ENCODE measurements at places on chromosomes 2 and 18. TPM values are rescaled to one million over a fixed set of nuclear protein-coding genes. Genes with fewer than 3 reads are reported as not detected.
A peak's percentile ranks its signal among the peaks of the same experiment; 100 is the strongest.

DNA sequence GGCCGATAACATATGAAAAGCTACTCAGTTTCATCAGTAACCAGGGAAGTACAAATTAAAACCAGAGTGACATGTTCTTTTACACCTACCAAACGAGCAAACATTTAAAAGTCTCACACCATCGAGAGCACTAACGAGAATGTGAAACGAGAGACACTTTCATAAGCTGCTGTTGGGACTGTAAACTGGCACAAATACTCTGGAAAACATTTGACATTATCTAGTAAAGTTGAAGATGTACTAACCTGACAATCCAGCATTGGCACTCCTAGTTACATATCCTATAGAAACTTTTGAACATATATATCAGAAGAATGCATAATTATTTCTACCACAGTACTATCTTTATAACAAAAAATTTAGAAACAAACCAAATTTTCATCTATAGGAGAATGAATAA is 28.1 kb downstream of the NBAS start:
- H3K27ac ChIP-seq = no peak overlapping the region
- H3K27me3 ChIP-seq = no peaks in the 10 kb centered on the region
- no peak for DNase-seq
- H3K36me3 ChIP-seq = peaks cover 3% of the 10 kb centered on the region

- H3K36me3 ChIP-seq = peaks cover 2% of the 10 kb centered on the region
- H3K4me3 ChIP-seq = no peak overlapping the region
- DNase-seq = no peak
- no peaks in the 10 kb centered on the region for H3K27me3 ChIP-seq
These were observed 40.5 kb downstream of the RBKS start for GRCh38 chr2:27849558-27850205.

CIB4 gene
- total RNA-seq = not detected

GLI2 gene
- 3.7 TPM for total RNA-seq

AOX1 gene
- total RNA-seq = 38.6 TPM

ACTR1B gene
- total RNA-seq = 76.7 TPM

DNA sequence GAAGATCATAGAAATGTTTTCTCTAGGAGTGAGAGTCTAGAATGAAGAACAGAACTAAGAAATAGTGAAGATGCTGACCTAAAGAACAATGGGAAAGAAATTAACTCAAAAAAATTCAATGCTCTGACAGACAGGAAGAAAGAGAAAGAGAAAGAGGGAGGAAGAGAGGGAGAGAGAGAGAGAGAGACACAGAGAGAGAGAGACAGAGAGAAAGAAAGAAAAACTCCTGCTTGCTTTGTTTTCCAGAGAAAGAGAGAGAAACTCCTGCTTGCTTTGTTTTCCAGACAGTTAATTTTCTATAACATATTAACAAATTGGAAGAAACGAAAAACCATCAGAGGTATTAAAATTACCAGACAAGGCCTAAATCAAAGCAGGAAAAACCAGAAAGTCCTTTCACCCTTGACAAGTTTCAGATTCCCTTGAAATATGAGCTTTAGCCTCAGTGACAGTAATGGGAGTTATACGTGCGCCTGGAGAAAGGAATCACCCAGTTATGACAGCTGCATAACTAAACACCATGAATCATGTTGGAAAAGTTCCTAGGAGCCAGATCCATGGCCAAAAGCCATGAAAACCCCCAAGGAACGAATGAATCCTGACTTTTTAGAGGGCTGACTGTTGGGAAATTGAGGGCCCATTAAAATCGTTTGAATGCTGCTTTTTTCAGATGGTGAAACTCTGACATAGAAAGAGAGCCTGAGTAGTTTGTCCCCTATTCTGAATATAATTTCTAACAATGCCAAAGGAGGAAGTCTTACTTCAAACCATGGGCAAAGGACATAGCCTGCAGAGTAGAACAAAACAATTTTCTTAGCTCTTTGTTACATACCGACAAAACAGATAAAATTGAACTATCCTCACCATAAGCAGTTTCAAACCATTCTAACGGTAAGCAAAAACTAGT is 228.6 kb upstream of the CHST9 start:
- DNase-seq = no peak
- H3K4me3 ChIP-seq = no peak overlapping the region
- no peaks in the 10 kb centered on the region for H3K27me3 ChIP-seq
- H3K36me3 ChIP-seq = no peaks in the 10 kb centered on the region
- no peak overlapping the region for H3K27ac ChIP-seq

DNA sequence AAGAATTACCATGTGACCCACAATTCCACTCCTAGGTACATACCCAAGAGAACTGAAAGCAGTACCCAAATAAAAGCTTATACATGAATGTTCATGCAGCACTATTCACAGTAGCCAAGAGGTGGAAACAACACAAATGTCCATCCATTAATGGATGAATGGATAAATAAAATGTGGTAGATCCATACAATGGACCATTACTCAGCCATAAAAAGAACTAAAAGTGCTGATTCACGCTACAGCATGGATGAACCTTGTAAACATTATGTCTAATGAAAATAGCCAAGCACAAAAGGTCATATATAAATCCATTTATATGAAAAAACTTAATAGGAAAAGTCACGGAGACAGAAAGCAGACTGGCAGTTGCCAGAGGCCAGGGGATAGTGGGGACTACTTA is 23.6 kb upstream of the ZFP36L2 start:
- H3K4me3 ChIP-seq = no peak overlapping the region
- no peak for DNase-seq
- H3K27ac ChIP-seq = no peak overlapping the region
- H3K27me3 ChIP-seq = no peaks in the 10 kb centered on the region

GRCh38 chr2:86171295-86171694 is 24.0 kb downstream of the IMMT start:
- no peak overlapping the region for H3K4me3 ChIP-seq
- H3K36me3 ChIP-seq = peaks cover 10% of the 10 kb centered on the region
- no peaks in the 10 kb centered on the region for H3K4me1 ChIP-seq

GRCh38 chr2:50591021-50591420 is 440.9 kb downstream of the NRXN1 start:
- no peak overlapping the region for H3K27ac ChIP-seq
- DNase-seq = no peak
- no peak overlapping the region for H3K4me3 ChIP-seq
- H3K27me3 ChIP-seq = no peaks in the 10 kb centered on the region

IL1F10 gene
- not detected for total RNA-seq

CCDC178 gene
- total RNA-seq = 3.7 TPM

- no peak overlapping the region for H3K27ac ChIP-seq
- H3K4me1 ChIP-seq = no peaks in the 10 kb centered on the region
- no peak overlapping the region for H3K4me3 ChIP-seq
- H3K27me3 ChIP-seq = no peaks in the 10 kb centered on the region
- DNase-seq = no peak
These were observed 196.1 kb downstream of the SLC4A3 start for GRCh38 chr2:219823574-219823973.

GRCh38 chr2:233152541-233152940 is 92.4 kb downstream of the INPP5D start:
- no peak overlapping the region for H3K27ac ChIP-seq
- DNase-seq = no peak
- no peaks in the 10 kb centered on the region for H3K4me1 ChIP-seq
- H3K27me3 ChIP-seq = no peaks in the 10 kb centered on the region
- no peak overlapping the region for H3K4me3 ChIP-seq

DNA sequence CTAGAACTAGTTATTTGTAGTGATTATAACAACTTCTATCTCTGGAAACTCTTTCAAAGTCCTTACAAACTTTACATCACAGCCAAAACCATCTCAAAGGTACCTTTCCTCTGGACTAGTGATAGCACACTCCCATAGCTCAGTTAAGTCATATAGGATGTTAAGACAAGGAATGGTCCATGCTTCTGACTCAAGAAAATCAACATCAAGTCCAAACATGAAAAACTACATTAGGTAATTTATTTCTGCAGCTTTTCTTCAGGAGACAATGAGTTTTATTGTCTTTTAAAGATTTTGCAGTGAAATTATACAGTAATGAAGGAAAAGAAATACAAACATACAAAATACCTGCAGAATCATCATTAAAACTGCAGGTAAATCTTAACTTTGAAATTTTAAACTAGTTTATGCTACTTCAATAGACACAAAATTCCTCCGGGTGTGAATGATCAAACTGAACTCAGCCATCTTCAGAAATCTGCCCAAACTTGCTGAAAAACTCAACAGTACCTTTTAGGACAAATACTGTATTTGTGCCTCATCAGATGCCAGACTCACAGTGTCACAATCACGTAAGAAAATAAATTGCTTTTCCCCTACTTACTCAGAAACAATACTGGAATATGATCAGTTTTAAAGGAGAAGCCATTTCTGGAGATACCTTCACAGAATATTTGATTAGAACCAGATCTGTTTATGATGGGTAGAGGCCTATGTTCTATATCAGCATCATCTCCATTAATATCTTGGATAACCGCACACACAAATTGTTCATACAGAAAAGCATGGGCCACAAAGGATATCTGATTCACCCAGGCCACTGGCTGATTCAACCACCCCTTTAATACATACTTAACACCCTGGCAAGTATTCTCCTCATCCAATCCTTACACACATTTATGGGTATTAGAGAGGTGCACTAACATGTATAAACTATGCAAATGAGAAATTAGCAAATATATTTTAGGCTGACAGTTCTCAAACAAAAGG is 2.6 kb downstream of the TMEM131 start:
- DNase-seq = no peak
- H3K27ac ChIP-seq = no peak overlapping the region
- no peaks in the 10 kb centered on the region for H3K27me3 ChIP-seq

GRCh38 chr2:41806286-41806685 is 241.5 kb upstream of the PKDCC start:
- H3K4me3 ChIP-seq = no peak overlapping the region
- no peak for DNase-seq
- no peaks in the 10 kb centered on the region for H3K27me3 ChIP-seq
- H3K4me1 ChIP-seq = no peaks in the 10 kb centered on the region
- no peak overlapping the region for H3K27ac ChIP-seq
- no peaks in the 10 kb centered on the region for H3K36me3 ChIP-seq

VSNL1 gene
- total RNA-seq = 0.44 TPM

DNA sequence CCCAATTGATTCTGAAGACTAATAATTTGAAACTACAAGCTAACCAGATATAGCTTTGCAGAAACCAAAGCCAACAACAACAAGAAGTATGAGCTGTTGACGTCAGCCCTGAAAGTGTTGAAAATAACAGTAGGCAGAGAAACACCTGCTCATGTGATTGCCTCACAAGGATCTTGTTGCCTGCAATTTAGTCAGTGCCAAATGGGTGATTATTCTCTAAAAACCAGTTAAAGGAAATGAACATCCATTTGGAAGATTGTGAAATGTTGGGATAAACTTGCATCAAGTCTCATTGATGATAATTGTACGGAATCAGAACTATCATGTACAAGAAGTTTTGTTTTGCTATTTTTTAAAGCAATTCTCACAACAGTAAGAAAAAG is 2.8 kb downstream of the CYTIP start:
- no peak for DNase-seq
- peak overlapping the region; percentile 62 for H3K27ac ChIP-seq
- no peaks in the 10 kb centered on the region for H3K36me3 ChIP-seq
- peaks cover 13% of the 10 kb centered on the region for H3K4me1 ChIP-seq

DNA sequence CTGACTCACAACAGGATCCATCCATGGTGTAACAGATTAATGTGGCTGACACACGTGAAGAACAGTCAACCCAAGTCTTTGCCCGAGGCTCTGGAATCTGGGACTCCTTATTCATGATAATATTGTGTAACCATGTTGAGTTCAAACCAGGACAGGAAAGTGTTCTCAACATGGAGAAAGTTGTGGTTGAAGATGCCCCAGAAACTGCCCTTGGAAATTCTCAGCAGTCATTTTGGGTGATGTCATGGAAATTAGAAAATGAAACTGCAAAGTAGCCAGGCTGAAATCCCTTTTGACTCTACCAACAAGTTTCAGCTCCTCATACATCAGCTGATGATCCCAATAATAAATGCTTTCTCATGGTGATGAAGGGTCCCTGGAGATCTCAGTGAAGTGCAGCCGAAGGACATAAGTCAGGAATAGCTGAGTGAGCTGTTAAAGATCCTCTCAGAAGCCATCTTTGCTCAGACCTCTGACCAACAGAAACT is 307.7 kb downstream of the TNS1 start:
- H3K27me3 ChIP-seq = no peaks in the 10 kb centered on the region
- no peak overlapping the region for H3K27ac ChIP-seq
- H3K4me3 ChIP-seq = no peak overlapping the region

CFC1 gene
- not detected for total RNA-seq

OR6B2 gene
- not detected for total RNA-seq

GRCh38 chr2:65267008-65267407 is 39.4 kb downstream of the ACTR2 start:
- H3K36me3 ChIP-seq = peaks cover 15% of the 10 kb centered on the region
- H3K4me3 ChIP-seq = no peak overlapping the region
- H3K27ac ChIP-seq = no peak overlapping the region
- DNase-seq = no peak
- no peaks in the 10 kb centered on the region for H3K27me3 ChIP-seq

DNA sequence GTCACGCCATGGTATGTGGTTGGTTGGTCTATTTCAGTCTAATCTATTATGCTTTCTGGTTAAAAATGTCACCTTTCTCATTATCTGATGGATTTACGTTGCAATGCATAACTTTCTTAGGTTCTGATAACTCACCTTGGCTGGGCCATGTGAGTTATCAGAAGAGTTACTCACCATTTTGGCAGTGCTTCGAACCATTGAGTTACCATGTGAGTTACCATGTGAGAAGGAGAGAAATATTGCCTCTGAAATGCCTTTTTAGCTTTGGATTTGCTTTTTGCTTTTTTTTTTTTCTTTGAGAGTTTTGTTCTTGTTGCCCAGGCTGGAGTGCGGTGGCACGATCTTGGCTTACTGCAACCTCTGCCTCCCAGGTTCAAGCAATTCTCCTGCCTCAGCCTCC is 1.6 kb downstream of the SMARCAL1 start:
- H3K36me3 ChIP-seq = peaks cover 3% of the 10 kb centered on the region
- H3K27ac ChIP-seq = no peak overlapping the region
- H3K4me1 ChIP-seq = no peaks in the 10 kb centered on the region
- DNase-seq = no peak

- H3K27me3 ChIP-seq = no peaks in the 10 kb centered on the region
- DNase-seq = no peak
- H3K4me1 ChIP-seq = no peaks in the 10 kb centered on the region
- no peaks in the 10 kb centered on the region for H3K36me3 ChIP-seq
- H3K27ac ChIP-seq = no peak overlapping the region
- H3K4me3 ChIP-seq = no peak overlapping the region
These were observed 285.1 kb downstream of the SS18 start for GRCh38 chr18:25805323-25805722.

CHRND gene
- total RNA-seq = not detected

DNA sequence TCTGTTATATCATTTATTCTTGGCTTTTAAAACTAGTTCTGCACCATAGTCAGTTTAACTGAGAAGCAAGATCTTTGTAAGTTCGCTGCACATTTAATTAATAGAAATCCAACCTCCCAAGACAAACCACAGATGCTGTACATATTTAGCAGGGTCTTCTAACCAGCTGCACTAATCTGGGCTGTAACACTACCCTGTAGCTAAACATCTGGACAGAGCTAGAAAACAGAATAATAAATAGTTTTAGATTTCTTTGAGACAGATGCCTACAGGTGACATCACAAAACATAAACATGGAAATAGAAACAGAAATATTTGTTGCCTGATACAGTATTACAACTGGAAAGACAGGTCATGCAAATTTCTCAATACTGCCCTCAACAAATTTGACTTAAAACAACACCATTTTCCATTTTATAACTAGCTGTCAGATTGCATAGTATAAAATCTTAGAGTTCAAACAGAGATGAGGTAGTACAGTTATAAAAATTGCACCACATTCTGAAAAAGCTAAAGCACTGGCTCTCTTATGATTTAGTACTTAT is 315.1 kb downstream of the NR4A2 start:
- no peak overlapping the region for H3K4me3 ChIP-seq
- no peaks in the 10 kb centered on the region for H3K27me3 ChIP-seq
- H3K27ac ChIP-seq = no peak overlapping the region
- no peak for DNase-seq

Measured in kidney (tissue), 22 donors.